ENCODE measurements at places on chromosomes 16 and 17.

DNA sequence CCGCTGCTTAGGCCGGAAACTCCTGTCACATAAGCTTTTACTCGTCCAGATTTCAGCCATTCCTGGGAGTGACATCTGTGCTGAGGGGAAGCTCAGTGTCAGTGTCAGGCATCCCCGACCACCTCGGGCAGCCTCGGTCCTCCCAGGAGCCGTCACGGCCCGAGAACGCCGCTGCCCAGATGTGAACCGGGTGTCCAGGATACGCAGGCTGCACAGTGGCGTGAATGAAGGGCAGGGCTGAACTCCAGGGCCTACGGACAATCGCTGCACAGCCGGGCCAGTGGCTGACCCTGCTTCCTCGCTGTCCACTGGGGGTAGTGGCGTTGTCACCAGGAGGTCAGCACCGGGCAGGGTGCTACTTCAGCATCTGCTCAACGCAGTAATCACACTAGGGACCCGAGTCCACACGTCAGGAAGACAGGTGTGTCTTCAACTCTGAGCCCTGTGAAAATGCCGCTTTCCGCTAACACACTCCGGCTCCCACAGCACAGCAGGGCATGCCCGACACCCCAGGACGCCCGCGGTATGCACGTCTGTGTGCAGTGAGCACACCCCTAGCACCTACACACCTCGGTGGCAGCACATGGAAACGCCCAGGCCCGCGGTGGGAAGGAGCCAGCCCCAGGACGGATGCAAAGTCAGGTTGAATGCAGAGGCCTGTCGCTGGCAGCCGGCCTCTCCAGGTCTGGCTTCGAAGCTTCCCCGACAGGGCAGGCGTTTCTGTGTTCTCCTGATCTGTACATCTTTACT, 3.1 kb downstream of the LMF1 start:
- no peak for DNase-seq

- DNase-seq, result no peak
These were observed 25.0 kb downstream of the COX4I1 start for GRCh38 chr16:85824161-85825135.

DNA sequence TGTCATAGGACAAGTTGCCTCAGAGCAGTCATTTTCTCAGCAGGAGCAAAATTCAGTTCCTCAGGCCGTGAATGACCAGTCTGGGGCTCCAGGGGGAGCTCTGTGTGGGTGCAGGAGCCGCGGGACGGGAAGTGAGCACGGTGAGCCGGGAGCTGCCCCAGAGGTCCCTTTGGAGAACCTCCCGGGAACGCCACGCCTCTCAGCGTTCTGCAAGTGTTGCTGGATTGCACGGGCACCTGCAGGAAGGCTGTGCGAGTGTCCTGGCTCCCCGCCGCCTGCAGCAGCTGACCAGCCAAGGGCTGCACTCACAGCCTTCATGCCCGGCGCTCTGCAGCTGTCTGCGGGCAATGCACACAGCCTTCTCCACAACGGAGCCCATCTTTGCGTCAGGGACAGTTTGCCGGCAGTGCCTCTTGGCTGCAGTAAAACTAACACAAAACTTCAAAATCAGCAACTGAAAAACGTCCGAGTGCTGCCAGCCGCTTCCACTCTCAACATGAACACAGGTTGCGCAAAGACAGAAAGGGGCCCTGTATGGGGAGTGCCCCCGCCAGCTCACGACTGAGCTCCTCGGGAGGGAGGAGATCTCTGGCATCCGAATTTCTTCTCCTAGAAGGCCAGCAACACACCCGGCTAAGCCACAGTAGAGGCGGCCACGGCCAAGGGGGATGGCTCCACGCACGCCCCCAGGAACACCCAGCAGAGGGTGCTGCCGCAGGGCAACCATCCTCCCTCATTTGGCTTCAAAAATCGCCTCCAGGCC, 16.0 kb downstream of the NDUFAF8 start:
- DNase-seq, result peak; percentile 63

GRCh38 chr16:31295206-31295605, 35.4 kb downstream of the ITGAM start:
- no peak for DNase-seq

DNA sequence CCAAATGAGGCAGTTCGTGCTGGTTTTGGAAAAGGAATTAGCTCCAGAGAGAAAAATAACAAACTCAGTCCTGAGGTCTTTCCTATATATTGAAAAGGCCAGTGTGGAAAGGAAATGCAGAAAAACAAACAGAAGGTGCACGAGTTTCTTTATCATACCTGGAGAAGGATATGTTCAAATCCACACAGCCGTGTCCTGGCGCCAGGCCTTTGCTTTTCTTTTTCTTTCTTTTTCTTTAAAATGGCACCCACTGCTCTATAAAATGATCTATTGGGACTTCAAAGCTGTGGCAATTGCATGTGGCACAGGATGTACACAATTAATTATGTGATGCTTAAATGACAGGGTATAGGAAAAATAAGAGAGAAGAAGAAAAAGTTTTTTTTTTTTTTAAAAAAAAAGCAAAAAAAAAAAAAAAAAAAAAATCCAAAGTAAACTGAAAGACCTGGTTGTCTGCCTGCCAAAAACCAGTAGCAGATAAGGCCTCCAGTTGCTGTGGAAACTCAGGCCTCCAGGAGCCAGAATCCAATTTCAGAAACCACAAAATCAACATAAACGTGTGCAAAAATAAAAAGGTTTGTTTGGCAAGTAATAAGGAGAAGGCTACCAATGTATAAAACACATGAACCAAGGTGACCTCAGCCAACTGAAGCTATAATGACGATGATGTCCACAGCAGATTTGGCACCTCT, 957.6 kb upstream of the SOX9 start:
- no peak for DNase-seq

GRCh38 chr17:57091186-57091618, 6.2 kb downstream of the AKAP1 start:
- DNase-seq, result peak; percentile 71

DNA sequence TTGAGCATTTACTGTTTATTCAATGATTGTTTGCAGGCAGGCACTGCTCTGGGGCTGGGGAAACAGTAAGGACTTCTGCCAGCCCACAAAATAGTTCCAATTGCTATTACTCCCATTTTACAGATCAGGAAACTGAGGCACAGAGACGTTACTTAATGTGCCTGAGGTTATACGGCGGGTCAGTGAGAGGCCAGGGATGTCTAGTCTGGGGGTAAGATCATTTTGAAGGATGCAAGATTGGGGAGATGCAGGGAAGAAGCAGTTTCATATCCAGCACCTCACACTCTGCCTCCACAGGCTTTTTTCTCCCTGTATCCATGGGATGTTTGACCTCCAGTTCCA, 46.5 kb downstream of the ABAT start:
- no peak for DNase-seq

GRCh38 chr16:78375055-78375679, 275.7 kb downstream of the WWOX start:
- no peak for DNase-seq

GRCh38 chr16:14150796-14151195, 79.7 kb downstream of the MRTFB start:
- DNase-seq, result no peak

DNA sequence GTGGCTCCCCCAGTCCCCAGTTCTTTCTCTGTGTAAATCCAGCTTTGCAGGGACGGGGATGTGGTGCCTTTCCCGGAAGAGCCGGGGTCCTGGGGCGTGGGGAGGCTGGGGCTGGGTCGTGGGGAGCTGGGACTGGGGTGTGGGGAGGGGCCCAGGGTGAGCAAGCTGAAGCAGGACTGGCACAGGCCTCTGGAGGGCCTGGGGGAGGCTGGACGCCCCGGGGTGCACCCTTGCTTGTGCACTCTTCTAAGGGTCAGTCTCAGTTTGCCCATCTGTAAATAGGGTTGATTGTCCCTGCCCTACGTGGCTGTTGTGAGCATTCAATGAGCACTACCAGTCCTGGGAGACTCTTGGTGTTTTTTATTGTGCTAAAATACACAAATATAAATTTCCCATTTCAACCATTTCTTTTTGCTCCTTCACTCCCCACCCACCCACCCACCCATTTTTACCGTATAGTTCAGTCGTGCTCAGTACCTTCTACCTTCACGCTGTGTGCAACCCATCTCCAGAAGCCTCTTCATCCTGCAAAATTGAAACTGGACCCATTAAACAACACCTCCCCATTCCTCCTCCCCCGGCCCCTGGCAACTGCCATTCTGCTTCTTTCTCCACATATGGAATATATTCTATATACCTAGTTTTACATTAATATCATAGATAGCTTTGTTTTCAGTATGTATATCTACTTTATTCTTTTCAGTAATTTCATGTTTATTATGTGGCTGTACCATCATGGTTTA, 7.8 kb upstream of the TBC1D3B start:
- no peak for DNase-seq

DNA sequence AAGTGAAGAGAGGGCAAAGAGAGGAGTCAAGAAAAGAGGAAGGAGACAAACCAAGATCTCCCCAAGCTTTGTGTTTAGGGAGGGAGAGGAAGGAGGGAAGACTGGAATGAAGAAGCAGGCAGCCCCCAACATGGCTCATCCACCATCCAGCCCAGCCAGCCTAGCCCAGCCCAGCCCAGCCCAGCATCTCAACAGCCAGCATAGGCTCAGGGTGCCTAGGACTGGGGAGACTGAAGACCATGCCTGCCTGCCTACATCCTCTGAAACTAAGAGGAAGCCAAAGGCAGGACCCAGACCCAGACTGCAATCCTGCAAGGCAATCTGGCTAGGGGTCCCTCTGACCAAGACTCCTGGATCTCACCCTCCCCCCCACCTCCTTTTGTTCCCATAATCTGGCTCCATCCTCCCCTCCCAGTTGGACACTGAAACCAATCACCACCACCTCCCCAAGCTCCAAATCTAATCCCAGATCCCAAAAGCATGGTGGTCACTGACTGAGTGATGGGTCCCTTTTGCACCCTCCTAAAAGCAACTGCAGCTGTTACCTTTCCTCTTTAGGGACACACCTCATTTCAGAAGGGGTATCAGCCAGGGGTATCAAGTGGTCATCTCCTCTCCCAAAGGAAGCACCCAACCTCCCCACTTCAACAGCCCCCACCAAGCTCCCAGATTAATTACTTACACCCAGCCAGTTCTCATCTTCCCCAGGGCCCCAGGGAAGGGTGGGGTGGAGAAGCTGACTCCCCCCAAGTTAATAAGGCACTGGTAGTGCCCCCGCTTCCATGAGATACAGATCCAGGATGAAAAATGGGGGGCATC, 1.2 kb downstream of the HDAC5 start:
- no peak for DNase-seq

GRCh38 chr17:63446753-63447470, 806 bp upstream of the CYB561 start:
- DNase-seq, result no peak

DNA sequence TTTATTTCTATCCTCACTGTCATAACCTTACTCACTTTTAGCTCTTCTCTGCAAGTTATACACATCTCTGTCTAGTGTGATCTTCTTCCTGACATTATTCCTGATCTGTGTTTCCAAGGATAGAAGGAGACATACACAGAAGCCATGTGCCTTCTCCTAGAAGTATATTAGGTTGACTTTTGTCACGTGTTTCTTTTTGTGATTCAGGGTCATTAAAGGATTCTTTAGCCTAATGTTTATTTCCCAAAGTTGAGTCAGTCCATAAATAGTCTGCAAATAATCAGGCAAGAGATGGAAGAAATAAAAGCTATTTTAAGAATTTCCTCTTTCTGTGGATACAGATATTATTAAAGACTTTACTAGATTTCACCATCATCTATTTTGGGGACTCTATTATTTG, 214.1 kb upstream of the GOT2 start:
- DNase-seq, result no peak

DNA sequence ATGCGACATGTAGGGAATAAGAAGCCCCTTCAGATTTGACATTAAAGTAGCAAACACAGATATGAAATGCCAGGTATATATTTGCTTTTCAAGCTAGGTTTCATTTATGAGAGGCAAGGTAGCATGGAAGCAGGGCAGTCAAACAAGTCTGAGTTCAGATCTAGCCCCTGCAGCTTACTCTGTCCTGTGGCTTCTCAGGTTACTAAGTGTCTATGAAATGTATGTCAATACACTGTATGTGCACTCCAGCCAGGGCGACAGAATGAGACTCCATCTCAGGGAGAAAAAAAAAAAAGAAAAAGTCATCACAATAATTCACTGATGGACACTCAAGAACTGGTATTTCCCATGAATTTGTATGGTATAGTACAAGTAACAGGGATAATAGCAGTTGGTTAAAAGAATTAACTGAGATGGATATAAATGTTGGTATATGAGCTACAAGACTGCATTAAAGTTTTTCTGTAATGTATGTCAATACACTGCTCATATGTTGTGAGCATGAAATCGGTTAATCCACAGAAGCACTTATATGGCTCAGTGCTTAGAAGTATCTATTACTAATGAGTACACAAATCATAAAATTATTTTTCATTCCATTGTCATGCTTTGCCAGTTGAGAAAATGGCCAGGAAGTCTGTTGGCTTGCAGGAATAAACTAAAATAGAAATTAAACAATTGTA, 2.9 kb upstream of the WSB1 start:
- DNase-seq, result no peak

- DNase-seq, result no peak
These were observed 129.4 kb downstream of the TANGO6 start for GRCh38 chr16:68972720-68973119.

GRCh38 chr16:56932721-56933619, 1.0 kb downstream of the HERPUD1 start:
- DNase-seq, result peak; percentile 91

- peak; percentile 30 for DNase-seq
These were observed 684 bp downstream of the YPEL2 start for GRCh38 chr17:59331929-59332748.

GRCh38 chr16:8877894-8878522, 4.1 kb upstream of the LITAFD start:
- DNase-seq, result no peak

- peak; percentile 57 for DNase-seq
These were observed 949 bp upstream of the GSPT1 start for GRCh38 chr16:11916524-11917285.

- DNase-seq, result no peak
These were observed 77.7 kb upstream of the GNG13 start for GRCh38 chr16:878072-878784.

DNA sequence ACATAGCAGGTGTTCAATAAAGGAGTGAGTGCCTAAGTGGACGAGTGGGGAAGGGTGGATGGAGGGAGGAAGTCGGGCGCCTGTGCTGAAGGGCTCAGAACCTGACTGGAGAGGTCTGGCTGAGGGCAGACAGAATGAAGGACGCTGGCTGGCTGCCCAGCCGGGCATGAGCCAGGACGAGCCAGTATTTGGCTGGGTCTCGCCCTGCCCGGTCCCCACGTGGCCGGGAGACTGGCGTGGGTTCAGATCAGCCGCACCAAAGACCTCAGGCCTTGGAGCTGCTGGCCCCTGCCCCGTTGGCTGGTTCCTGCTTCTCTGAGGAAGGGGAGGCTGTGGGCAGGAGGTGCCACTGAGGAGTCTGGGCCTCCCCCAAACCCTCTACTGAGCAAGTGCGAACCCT, 79.8 kb downstream of the ENGASE start:
- DNase-seq, result no peak
